ENCODE measurements at places on chromosomes 6 and 20.

GRCh38 chr20:40314278-40314677, 374.8 kb downstream of the MAFB start:
- DNase-seq, result no peak

GRCh38 chr6:13421425-13422059, 65.9 kb downstream of the GFOD1 start:
- no peak for DNase-seq

- DNase-seq, result no peak
Measured at GRCh38 chr20:44092551-44093248, 94.3 kb downstream of the JPH2 start.

GRCh38 chr20:50284811-50285375, 94.3 kb downstream of the CEBPB start:
- no peak for DNase-seq

DNA sequence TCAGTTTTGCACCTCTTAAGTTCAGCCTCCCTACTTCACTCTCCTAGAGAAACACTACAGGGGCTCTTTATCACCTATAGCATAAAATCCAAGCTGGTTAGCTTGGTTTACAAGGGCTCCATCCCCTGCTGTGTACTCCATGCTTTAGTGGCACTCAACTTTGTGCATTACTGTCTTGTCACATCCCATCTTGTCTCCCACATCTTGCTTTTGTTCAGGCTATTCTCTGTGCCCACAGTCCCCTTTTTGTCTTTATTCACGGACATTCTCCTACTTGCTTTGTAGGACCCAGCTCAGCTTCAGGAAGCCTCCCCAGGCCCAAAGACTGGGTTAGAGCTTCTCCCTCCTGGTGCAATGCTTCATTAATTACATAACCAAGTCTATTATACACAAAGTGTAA, 107.9 kb upstream of the SPACA1 start:
- no peak for DNase-seq

DNA sequence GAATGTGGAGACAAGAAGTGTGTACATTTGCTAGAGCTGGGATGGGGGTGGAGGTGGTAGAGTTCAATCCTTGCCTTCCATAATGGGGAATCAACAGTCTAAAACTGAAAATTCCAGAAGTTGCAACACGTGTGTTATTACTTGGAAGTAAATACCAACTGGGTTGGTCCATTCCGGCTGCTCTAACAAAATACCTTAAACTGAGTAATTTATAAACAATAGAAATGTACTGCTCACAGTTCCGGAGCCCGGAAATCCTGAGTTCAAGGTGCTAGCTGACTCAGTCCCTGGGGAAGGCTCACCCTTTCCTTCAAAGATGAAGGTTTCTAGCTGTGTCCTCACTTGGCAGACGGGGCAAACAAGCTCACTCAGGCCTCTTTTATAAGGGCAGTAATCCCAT, 59.0 kb downstream of the RIN2 start:
- no peak for DNase-seq

- no peak for DNase-seq
Measured at GRCh38 chr6:11262242-11262641, 29.8 kb upstream of the NEDD9 start.

- no peak for DNase-seq
Measured at GRCh38 chr6:105645156-105645555, 242.3 kb upstream of the PREP start.

GRCh38 chr20:19531446-19531845, 226.6 kb upstream of the RIN2 start:
- no peak for DNase-seq

- no peak for DNase-seq
Measured at GRCh38 chr6:7630792-7631191, 40.8 kb downstream of the SNRNP48 start.

GRCh38 chr6:7731294-7731693, 5.4 kb downstream of the BMP6 start:
- no peak for DNase-seq

- DNase-seq, result no peak
Measured at GRCh38 chr6:150324044-150324443, 44.8 kb upstream of the IYD start.

DNA sequence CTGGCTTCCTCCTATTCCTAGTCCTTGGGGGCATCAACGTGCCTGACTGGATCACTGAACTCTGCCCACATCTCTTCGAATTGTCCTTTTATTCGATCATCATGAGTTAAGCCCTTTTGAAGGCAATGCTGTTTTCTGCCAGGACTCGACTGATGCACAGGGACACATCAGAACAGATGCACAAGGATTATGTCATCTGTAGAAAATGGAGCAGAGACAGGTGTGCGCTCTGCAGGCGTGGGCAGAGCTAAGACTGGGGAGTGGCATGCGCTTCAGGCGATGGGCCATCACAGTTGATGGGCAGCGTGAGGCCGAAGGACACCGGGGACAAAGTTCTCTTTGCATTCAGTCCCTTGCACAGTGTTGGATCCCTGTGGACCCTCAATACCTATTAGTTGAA, 13.1 kb downstream of the GABRR1 start:
- no peak for DNase-seq

DNA sequence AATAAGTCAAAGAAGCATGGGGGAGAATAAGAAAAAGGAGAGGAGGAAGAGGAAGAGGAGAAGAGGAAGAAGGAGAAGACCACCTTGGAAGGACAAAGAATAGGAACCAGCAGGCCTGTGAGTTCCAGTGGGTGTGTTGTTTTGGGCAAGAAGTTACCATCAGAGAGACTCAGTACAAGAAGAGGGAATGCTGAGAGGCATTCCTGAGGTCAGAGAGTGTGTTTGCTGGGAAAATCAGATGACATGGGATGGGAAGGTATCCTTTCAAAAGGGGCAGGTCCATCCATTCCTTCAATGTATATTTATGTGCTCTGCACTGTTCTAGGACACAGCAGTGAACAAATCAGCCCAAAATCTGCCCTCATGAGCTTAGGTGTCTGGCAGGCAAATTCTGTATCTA, 40.5 kb upstream of the PRIM2 start:
- DNase-seq, result no peak

DNA sequence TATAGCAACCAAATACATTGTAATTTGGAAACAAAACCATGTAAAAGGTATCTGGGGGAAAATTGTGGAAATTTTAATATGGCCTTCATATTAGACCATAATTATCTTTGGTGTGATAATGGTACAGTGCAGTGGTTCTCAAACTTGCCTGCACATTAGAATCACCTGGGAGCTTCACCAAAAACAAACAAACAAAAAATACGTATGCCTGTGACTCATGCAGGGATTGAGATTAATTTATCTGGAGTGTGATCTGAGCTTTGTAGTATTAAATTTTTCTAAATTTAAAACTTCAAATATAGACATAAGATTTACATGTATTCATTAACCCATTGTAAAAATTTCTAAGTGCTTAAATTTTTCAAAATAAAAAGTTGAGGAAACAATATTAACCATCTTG, 31.5 kb downstream of the ARHGAP18 start:
- DNase-seq, result no peak

DNA sequence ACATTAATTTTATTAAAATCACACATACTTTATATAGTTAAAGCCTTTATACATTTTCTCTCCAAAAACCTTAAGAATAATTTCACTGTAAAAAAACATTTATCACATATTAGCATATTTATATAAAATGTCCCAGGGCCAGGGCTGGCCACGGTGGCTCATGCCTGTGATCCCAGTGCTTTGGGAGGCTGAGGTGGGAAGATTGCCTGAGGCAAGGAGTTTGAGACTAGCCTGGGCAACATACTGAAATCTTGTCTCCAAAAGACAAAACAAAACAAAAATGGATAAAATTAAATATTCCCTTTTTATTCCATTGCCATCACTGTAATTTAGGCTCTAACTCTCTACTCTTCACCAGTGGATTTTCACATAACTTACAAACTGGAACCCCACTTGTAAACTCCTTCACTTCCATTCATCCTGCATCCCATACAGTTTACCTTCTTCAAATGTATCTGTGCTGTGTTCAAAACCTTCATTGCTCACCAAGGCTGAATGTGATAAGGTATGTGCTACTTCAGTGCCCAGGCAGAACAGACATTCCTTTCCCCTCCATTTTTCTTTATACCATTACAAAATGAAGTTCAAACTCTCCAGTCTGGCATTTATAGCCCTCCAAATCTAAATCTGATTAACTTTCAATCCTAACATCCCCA, 42.9 kb upstream of the PIM1 start:
- no peak for DNase-seq

DNA sequence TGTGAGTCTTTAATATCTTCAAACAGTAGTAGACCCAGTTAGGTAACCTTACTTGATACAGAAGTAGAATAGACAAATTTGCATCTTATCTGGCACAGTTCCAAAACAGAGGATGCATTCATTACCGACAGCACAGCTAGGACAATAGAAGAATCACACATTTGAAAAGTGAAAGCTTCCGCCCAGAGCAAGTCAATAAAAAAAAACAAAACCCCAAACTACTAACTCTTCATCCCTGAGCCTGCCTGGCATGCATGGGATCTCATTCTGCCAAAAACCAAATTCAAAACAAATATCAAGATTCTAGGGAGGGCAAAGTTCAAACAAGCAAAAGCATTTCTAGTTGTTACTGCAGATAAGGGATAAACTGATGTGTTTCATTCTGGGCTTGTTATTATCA, 235.4 kb downstream of the BTBD9 start:
- DNase-seq, result no peak

DNA sequence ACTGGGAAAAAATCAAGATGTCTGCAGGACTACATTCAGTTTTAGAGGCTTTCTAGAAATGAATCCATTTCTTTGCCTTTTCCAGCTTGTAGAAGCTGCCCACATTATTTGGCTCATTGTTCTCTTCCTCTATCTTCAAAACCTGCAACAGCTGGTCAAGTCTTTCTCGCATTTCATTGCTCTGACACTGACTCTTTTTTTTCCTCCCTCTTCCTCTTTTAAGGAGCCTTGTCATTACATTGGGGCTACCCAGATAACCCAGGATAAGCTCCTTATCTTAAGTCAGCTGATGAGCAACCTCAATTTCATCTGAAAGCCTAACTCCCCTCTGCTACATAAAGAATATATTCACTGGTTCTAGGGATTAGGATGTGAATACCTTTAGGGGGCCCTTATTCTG, 53.2 kb upstream of the CEP162 start:
- no peak for DNase-seq

DNA sequence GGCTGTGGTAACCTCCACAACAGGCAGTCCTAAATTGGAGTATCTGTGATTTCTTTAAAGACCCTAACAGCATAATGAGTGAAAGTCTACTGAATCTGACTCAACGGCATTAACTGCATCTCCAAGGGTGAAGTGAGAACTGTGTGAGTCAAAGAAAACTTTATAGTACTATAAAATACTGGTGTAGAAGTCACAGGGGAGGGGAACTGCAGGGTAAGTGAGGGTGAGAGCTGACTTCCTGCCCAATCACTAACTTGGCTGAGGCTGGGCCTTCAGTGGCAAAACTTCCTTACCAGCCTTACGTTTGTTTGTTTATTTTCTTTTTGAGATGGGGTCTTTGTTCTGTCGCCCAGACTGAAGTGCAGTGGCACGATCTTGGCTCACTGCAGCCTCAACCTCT, 109.8 kb downstream of the PTPRK start:
- no peak for DNase-seq

DNA sequence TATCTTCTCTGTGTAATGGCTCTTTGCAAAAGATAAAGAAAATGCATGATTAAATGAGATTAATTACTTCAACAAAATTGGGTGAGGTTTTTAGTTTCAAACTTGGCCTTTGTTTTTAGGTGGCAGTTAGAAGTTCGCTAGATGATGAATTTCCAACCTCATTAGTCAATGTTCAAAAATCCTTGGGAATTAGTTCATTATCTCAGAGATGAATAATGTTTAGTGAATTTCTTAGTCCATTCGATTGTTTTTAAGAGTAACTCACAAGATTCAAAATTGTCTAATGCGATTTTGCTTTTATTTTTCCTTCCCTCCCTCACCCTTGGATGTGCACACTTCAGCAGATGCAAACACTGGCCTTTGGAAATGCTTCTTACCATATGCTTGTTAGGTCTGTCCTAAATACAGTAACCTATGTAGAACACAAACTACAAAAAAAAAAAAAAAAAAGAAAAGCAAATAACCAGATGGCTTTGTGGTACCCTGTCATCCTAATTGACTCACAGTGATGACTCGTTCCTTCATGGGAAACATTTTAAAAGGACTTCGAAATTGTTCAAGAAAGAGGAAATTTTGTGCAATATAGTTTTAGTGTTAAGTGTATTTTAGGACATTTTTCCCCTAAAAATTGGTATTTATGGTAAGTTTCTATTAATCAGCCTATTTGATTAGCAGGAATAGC, 66.7 kb downstream of the FAM229B start:
- DNase-seq, result no peak

- no peak for DNase-seq
Measured at GRCh38 chr20:19025430-19026120, 186.9 kb upstream of the SLC24A3 start.

GRCh38 chr20:40805592-40805991, 116.6 kb upstream of the MAFB start:
- no peak for DNase-seq

- DNase-seq, result no peak
Measured at GRCh38 chr6:70764706-70765105, 97.0 kb downstream of the SMAP1 start.
